ENCODE measurements at places on chromosomes 1 and 21.

- no peak for DNase-seq
These were observed 486.3 kb downstream of the NPHP4 start for GRCh38 chr1:5505944-5506343.

GRCh38 chr1:117284399-117285215, 73.9 kb upstream of the VTCN1 start:
- DNase-seq = peak; percentile 70

DNA sequence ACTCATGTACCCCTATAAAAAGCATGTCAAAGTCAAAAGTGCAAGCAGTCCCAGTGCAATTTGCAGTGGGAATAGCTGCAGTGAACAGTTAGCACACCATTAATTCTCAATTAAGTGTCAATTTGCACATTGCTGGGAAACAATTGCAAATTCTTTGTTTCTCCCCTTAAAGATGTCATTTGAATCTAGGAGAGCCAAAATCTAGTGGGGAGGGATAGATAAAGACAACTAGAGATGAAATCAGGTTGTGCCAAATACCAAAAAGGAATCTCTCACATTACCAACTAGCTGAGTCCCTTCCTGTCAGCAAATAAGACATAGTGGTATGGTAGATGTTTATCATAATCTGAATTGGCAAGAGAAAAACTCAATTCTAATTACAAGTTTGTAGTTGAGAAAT, 330.7 kb downstream of the NUF2 start:
- no peak for DNase-seq

- DNase-seq = no peak
These were observed 19.3 kb downstream of the HS2ST1 start for GRCh38 chr1:86933562-86934377.

- no peak for DNase-seq
These were observed 34.4 kb upstream of the ID3 start for GRCh38 chr1:23593556-23594148.

DNA sequence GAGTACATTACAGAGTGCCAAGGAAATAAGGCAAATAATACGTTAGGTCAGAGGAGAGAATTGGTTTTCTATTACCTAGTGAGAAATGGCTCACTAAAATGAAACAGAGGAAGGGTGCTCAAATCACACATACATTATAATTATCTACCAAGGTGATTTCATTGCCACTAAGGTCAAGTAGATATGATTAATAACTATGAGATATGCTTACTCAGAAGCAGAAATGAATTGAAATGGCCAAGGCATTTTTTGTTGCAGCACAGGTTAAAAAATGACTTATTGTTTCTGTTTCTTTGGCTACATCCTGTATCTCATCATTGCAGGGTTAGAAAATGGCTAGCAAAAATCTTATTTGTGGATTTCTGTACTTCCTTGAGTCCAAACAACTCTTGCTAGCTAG, 154.5 kb upstream of the GORAB start:
- DNase-seq = no peak

DNA sequence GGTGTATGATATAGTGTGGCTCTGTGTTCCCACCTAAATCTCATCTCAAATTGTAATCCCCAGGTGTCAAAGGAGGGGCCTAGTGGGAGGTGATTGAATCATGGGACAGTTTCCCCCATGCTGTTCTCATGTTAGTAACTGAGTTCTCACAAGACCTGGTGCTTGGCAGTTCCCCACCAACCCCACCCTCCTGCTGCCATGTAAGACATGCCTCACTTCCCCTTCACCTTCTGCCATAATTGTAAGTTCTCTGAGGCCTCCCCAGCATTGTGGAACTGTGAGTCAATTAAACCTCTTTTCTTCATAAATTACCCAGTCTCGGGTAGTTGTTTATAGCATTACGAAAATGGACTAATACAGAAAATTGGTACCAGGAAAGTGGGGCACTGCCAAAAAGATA, 1705.3 kb downstream of the NCAM2 start:
- DNase-seq = no peak

DNA sequence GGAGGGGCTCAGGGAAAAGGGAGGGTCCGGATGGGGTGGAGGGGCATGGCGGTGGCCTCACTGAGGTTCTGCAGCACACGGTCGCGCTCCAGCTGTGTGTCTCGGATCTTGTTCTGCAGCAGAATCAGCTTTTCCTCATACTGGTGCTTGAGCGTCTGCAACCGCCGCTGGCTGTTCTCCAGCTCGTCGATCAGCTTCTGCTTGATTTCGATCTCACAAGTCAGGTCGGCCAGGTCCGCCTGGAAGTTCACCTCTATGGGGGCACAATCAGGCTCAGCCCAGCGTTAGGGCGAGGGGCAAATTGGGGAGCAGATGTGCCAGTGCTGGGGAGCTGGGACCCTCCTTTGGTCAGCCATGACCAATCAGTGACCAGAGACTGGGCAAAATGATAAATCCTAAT, 25.2 kb downstream of the KIF21B start:
- DNase-seq = no peak

- no peak for DNase-seq
These were observed 12.2 kb upstream of the GPR161 start for GRCh38 chr1:168148916-168149315.

GRCh38 chr21:15128267-15128666, 63.5 kb upstream of the NRIP1 start:
- DNase-seq = no peak

Data from fibroblast of skin of back (primary cell).